Left renal pelvis (tissue), 4 donors: ENCODE measurements at places on chromosomes 13 and 19. TPM values are rescaled to one million over a fixed set of nuclear protein-coding genes. Genes with fewer than 3 reads are reported as not detected.

CEACAM4 gene
- 0.27 TPM for polyA plus RNA-seq

CYP2A6 gene
- polyA plus RNA-seq, result not detected

OR10H1 gene
- not detected for polyA plus RNA-seq

DNA sequence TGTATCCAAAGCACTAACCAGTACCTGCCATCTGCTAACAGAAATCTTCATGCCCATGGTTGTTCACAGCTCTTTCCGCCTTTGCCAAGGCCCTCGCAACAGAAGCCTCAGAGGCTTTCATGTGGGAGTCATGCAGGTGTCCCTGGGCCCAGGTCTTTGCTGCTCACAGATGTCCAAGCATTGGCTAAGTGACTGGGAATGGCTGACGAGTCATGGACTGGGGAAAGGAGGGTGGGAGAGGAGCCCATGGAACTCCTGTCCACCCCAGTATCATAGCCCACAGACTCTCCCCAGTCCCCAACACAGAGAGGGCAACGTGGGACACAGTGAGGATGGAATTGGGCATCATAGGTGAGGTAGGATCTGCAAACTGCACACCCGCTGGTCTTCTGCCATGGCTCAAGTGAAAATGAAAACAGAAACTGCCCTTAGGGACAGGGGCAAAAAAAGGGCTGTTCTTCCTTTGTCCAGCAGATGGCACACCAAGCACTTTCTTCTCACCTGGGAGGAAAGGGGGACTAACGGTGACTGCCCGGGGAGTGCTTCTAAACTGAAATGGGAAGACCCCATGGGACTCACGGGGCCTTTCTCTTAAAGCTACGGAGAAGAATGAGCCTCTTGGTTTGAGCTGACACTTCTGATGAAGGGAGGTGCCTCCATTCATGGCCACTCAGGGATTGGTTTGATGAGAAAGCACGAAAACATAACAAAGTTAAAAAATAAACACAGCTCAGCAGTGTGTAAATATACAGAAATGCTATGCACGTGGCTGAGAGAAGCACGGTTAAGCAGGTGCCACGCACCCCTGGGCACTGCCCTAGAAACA lies 11.1 kb upstream of the DHRS12 start:
- DNase-seq, result no peak

DNA sequence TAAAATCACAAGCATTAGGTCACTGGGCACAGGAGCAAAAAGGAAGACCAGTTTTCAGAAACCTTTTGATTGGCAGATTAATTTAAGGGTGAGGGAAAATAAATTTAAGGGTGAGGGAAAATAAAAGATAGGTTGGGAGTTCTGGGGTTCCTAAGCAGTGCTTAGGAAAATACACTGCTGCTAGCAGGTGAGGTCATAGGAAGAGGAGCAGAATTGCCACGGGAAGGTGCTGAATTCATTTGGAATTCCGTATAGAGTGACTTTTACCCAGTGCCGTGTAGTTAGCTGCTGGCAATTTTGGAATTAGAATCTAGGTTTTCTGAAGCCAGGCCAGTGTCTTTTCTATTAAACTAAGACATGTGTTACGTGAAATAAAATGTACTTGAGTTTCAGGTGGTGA lies 59.8 kb downstream of the DGKH start:
- no peak for DNase-seq

DNA sequence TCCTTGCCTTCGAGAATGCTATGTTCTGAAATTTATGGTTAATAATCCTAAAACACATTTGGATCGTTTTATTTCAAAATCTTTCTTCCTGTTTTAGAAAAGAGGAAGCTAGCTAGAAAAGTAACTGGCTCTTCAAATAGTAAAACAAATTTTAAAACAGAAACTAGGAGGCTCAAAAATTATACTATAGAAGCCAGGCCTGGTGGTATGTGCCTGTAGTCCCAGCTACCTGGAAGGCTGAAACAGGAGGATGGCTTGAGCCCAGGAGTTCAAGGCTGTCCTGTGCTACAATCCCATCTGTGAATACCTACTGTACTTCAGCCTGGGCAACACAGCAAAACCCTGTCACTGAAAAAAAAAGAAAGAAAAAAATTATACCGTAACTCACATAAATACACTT lies 57.9 kb downstream of the ELF1 start:
- no peak for DNase-seq
